ENCODE measurements at places on chromosomes 5 and 9.

DNA sequence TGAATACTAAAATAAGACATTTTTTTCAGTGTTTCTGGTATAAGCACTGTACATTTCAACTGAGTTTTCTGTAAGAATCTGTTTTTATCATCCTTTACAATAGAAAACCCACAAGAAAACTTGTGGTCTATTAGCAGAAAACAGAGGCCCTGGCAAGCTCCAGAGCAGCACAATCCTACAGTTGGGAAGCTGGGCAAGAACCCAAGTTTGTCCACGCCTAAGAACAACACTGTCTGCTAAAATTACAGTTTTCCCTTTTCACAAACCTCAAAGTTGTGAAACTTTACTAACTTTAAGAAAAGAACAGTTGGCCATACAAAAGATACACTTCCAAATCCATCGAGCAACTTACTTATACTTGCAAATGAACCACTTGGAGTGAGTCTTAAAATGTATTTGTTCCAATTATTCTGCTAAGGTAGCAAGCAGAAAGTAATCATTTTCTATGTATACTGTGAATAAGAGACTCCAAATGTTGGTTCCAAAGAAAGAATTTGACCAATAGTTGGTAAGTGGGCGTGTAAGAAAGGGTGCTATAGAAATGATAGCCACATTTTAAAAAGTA is 982.0 kb upstream of the ARRDC3 start:
- DNase-seq, result no peak

GRCh38 chr9:125254231-125254630 is 7.4 kb upstream of the GAPVD1 start:
- no peak for DNase-seq

DNA sequence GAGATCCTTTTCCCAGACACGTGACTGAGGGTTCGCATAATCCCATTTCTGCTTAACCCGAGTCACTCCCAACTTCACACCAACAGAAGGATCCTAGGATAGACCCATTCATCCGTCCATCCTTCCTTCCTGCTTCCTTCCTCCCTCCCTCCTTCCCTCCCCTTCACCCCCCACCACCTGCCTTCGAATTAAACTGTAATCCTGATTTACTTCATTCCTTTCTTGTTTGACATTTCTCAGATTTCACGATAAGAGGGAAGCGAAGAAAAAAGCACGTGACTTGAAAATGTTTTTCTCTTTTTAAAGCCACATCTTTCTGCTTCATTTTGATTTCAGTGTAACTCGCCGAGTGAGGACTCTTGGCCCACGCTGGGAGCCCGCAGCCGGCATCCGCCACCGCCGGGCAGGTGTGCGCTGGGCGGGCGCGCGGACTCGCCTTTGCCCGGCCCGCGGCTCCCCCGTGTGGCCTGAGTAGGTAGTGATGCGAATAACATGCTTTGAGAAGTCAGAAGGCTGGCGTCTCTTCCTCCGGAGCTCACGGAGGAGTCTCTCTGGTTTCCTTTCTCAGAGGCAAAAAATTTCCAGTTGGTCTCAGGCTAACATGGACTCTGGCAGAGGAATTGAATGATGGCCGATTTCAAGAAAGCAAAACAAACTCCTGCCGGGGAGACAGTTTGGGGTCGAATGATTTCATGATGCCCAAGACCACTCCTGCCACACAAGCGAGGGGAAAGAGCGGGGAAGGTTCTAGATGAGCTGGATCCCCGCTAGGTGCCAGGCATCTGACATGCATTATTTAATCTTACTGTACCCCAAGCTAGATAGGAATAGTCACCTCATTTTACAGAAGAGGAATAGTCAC is 117.7 kb downstream of the SLC12A2 start:
- DNase-seq, result peak; percentile 60

DNA sequence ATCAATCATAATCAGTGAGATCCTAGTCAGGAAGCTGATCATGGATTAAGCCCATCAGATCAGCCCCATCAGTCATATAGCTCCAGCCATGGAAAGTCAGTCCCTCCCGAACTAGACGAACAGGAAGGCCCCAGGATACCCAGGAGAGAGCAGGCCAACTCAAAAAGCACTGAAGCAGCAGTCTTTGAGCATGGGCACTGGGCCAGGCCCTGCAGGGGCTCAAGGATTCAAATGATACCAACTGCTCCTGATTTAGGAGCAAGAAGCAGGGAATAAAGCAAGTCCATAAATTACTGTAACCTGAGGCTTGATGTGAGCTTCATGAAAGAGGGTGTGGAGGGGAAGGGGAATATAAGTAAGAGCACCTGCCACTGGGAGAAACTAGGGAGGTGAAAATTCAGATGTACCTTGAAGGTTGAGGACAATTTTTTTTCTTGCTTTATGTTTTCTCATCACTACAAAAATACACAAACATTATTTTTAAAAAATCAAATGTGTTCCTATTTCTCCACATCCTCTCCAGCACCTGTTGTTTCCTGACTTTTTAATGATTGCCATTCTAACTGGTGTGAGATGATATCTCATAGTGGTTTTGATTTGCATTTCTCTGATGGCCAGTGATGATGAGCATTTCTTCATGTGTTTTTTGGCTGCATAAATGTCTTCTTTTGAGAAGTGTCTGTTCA is 115.2 kb downstream of the SIL1 start:
- no peak for DNase-seq

GRCh38 chr9:118418887-118419565 is 714.8 kb downstream of the TLR4 start:
- no peak for DNase-seq

GRCh38 chr5:112467485-112467884 is 48.4 kb upstream of the EPB41L4A start:
- DNase-seq, result no peak

DNA sequence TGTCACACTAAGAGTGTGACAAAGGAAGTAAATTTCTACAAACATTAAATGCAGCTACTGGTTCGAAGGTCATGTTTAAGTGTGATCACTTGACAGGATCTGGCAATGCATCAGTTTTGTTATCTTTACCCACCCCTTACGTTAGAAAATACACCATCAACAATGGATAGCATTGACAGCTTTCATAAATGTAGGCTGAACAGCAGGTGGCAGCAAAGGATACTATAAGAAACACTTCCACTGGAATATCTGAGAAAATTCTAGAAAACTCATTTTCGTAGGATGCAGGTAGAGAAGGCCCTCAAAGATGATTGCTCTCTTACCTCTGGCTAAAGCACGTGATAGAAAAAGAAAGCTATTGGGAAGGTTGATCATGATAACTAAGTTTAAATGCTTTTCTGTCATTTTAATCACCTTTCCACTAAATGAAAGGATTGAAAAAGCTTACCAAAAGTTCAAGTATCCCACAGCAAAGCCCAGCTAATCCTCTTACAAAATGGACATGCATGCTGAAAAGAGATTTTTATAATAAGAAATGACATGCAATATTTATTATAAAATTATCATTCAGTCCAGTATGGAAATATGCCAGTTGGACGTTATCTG is 292.5 kb downstream of the PARP8 start:
- DNase-seq, result no peak

DNA sequence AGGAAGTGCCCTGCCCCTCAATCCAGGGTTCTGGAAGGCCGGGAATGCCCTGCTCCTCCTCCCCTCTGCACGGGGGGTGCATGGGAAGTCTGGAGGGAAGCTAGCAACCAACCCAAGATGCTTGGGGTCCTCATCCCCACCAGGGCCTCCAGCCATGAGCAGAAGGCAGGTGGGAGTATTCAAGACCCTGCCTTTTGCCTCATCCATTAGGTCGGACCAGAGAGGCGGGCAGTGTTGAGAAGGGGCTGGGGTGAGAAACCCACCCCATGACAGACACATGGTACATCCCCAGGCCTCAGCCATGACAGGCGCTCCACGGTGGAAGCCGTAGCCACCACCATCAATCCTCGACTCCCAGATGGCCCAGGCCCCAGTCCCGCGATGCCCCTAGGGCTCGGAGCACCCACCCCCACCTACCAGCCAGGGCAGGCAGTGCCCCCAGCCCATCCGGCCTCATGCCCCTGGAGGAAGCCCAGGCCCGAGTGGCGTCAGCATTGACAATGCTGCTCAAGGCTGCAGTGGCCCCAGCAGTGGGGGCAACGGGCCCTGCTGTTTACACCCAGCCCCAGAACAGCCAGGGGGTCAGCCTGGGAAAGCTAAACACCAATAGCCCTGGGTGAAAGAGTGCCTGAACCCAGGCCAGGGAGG is 8.6 kb downstream of the NR5A1 start:
- no peak for DNase-seq

Data from stimulated activated CD8-positive, alpha-beta memory T cell treated with anti-CD3 and anti-CD28 coated beads, Interleukin-4, amount 100 ng/mL, for 1 hour (primary cell).